ENCODE measurements at places on chromosomes 12 and 14.

- DNase-seq: no peak
These were observed 122.1 kb downstream of the PRKD1 start for GRCh38 chr14:29805415-29806123.

GRCh38 chr14:82897469-82898308, 1364.0 kb upstream of the SEL1L start:
- no peak for DNase-seq

DNA sequence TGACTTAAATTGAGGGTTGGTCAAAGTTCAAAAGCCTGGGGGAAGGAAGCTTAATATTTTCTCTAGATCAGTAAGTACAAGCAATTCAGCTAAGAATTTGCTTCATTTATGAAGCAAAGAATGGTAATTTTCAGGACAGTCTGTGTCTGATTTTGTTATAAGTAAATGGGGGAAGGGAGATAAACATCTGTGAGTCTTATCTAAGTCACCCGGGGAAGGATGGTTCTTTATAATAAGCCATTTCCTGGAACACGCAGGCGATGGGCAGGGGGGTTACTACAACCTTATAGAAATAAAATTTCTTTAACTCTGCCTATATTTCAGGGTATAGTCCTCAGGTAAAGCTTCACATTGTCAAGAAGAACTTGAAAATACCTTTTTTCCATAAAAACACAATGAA, 42.9 kb downstream of the HELB start:
- no peak for DNase-seq

DNA sequence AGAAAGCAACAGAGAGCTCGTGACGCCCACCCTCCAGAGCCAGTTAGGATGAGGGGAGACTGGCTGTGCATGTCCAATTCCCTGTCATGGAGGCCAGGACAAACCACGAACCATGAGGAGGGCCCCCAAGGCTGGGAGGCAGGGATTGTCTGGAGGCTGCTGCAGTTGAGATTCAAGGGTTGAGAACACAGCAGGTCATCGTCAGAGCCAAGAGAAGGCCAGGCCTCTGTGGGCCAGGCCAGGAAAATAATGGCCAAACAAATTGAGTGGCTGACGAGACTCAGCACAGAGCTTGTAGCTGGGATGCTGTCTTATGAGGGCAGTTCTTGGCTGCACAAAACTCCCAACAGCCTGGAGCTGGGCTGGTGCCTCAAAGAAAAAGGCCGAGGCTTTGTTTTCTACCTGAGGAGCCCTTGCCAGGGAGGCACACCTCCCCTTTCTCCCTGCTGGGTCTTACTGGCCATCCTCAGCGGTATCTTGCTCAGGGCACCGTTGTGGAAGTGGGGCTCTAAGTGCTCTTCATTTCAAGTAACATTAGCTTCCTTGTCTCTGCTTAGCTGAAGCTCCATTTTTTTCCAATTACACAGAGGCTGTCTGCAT, 665.9 kb downstream of the BCL11B start:
- no peak for DNase-seq

GRCh38 chr12:66066137-66066928, 64.2 kb downstream of the LLPH start:
- no peak for DNase-seq

DNA sequence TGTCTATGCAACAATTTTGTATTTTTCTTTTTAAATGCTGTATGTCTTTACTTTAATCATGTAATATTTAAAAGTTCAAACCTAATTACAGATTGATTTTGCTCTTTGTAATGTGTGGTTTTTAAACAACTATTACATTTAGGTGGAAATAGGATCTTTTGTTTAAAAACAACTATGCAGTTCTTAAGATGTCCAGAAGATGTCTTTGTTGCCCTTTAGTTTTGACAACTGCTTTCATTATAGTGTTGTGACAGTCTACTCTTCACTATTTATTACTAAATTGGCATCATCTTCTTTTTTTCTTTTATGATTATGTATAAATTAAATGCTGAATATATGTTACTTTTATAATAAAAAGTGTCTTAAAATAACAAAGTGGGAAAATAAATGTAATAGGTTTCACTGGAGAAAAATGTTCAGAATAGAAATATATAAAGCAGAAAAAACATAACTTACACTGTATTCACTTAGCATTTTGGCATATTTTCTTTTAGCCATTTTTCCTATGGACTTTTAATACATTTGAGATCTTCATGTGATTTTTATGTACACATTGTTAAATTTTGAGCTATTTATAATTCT, 27.1 kb upstream of the PCNX4 start:
- peak; percentile 70 for DNase-seq

DNA sequence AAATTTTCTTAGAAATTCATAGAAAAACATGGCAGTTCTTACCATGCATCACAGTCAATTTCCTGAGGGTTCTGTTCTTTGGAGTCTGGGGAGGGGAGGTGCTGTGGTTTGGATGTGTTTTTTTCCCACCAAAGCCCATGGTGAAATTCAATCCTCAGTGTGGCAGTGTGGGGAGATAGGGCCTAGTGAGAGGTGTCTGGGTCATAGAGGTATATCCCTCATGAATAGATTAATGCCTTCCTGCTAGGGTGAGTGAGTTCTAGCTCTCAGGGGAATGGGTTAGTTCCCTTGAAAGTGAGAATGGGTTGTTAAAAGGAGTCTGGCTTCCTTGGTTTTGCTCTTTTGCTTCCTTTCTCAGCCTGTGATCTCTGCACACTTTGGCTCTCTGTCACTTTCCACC, 277.8 kb downstream of the APAF1 start:
- no peak for DNase-seq

DNA sequence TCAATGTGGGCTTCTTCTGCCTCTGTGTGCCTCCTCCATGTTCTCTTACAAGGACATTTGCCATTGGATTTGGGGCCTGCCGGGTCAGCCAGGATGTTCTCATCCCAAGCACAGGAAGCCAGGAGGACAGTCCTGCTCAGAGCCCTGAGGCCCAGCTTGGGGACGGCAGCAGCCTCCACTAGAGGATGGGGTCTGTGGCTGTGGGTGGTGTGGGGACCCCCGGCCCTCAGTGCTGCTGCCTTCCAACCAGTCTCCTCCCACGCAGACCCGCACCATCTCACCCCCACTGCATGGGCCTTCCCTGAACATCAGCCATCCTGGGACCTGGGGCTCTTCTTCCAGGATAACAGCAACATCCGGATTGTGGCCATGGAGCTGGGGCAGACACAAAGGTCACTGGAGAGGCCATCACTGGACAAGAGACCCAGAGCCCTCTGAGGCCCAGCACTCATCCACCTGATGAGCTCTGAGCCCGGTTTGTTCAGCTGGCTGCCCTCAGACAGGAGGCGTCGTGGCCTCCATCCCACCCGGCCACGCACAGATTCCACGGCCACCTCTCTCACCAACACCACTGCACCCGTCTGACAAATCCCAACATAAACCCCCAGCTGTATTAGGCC, 56.5 kb upstream of the C14orf180 start:
- DNase-seq: no peak

- no peak for DNase-seq
These were observed 2.5 kb upstream of the ZCCHC8 start for GRCh38 chr12:122503147-122503751.

- DNase-seq: peak; percentile 83
These were observed 1.4 kb upstream of the KCNK13 start for GRCh38 chr14:90060312-90060964.

GRCh38 chr12:76568130-76568529, 8.6 kb upstream of the OSBPL8 start:
- no peak for DNase-seq

DNA sequence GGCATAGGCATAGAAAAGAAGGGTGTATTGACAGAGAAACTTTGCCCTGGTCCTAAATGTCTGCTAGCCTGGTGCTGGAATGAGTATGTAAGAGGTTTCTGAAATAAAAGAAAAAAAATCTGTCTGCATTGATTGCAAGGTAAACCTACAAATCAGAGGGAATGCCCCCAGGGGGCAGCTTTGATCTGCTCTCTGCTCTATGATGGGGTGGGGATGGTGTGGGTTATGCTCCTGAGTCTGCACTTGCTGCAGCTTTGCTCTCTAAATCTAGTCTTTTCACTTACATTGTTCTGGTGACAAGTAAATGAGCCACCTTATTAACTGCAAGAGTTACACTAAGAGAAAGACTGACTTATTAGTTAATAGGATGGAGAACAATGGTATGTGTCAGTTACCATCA, 468.4 kb upstream of the STXBP6 start:
- no peak for DNase-seq

- no peak for DNase-seq
These were observed 138.8 kb upstream of the MAP1LC3B2 start for GRCh38 chr12:116420227-116420880.

- no peak for DNase-seq
These were observed 246.6 kb upstream of the CCDC196 start for GRCh38 chr14:66239589-66239988.

- DNase-seq: no peak
These were observed 55.5 kb upstream of the PCED1B start for GRCh38 chr12:47023953-47024352.

GRCh38 chr14:51444353-51445000, 204.4 kb downstream of the TMX1 start:
- no peak for DNase-seq

DNA sequence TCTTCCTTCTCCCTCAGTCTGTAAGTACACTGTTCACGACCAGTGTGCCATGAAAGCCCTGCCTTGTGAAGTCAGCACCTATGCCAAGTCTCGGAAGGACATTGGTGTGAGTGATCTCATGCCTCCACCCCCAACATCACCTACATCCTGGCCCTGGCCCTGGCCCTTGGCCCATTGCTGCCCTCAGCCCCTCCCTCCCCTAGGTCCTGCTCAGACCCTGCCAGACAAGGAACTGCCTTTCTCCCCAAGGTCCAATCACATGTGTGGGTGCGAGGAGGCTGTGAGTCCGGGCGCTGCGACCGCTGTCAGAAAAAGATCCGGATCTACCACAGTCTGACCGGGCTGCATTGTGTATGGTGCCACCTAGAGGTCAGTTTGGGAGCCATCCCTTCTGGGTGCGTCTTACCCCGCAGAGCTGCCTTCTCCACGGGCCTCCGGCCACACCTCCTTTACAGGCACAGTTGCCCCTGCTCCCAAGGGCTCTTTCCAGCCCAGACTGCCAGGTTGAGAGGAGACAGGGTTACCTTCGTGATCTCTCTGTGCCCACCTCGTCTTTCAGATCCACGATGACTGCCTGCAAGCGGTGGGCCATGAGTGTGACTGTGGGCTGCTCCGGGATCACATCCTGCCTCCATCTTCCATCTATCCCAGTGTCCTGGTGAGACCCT, 9.2 kb downstream of the DGKA start:
- peak; percentile 86 for DNase-seq

DNA sequence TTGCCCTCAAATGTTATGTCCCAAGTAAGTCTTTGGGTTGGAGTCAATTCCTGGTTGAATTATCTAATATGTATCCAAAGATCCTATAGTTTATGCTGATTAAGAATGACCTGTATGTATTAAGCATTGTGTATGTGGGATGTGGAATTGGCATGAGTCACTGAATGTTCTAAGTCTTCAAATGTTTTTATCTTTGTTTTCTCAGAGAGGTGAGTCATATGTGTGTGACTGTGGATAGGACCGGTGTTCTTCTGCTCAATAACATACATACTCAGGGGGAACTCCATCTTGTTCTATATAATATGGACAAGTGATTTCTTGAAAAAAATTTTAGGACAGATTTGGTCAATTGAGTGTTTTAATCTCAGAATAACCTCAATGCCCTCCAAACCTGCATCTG, 57.9 kb downstream of the NAV3 start:
- DNase-seq: no peak

GRCh38 chr12:97764700-97765099, 302.1 kb downstream of the RMST start:
- no peak for DNase-seq

GRCh38 chr12:84070292-84070691, 842.3 kb downstream of the SLC6A15 start:
- DNase-seq: no peak

DNA sequence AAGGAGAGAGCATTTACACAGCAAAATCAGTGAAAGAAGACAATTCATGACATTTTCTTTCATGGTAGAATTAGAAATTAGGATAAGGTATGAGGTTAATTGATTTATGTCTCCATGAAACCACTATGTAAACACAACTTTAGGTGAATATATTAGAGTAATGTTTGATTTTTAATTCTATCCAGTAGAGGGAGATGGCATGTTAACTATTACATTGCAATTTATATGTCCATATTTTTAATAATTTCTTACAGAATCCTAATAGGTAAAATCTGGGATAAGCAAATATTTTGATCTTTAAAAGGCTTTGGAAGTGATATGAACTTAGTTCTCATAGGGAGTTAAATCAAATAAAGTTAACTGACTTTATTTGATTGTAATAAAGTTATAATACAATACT, 373.4 kb upstream of the PDE3A start:
- DNase-seq: no peak

- DNase-seq: no peak
These were observed 27.9 kb upstream of the PSMC1 start for GRCh38 chr14:90228478-90228877.

GRCh38 chr14:24965934-24966578, 83.9 kb downstream of the STXBP6 start:
- DNase-seq: peak; percentile 8

GRCh38 chr14:50354527-50354926, 42.2 kb downstream of the CDKL1 start:
- DNase-seq: no peak

- DNase-seq: peak; percentile 41
These were observed 2.3 kb upstream of the DIO2 start for GRCh38 chr14:80213602-80214001.

DNA sequence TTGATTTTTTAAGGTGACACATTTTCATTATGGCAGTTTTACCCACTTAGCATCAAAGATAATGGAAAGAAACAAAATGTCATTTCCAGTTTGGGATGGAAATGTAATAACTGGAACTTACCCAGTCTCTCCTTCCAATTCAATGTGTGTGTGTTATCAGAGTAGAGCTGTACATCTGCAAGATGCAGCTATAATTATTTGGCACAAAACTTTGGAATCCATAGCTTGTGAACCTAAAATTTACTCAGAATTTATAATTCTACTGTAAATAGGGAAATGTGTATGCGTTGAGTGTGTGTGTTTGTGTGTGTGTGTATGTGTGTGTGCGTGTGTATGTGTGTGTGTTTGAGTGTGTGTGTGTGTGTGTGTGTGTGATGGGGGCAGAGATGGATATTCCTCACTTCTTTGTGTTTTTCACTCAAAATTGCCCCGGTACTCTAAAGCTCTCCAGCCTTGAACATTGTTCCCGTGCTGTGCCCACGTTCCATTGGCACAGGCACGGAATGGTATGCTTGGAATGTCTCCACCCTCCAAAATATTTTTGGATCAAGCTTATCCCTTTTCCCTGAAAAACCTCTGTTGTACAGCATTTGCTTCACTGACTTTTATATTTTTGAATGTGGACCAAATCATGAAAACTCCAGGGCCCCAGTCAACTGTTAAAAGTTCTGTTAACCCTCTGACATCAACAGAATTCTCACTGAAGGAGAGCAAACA, 150.2 kb upstream of the BMP4 start:
- DNase-seq: no peak

GRCh38 chr12:117105902-117106301, 6.7 kb upstream of the TESC start:
- DNase-seq: no peak

- no peak for DNase-seq
These were observed 839 bp downstream of the IFT43 start for GRCh38 chr14:75986439-75986765.

All from inflammatory macrophage (primary cell).